ENCODE measurements at places on chromosomes 5 and 9.

DNA sequence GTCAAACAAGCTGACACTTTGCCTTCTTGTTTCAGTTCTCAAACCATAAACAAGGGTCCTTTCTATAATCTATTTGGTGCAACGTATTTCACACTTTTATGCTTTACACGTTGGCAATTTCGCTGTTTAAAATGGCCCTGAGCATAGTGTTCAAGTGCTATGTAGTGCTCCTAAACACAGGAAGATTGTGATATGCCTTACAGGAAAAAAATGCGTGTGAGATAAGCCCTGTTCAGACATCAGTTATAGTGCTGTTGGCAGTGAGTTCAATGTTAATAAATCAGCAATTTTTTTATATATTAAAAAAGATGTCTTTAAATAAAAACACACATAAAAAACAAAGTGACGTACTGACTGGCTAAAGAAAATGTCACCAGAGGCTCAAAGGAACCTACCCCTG lies 23.9 kb downstream of the CLINT1 start:
- H3K27me3 ChIP-seq = no peaks in the 10 kb centered on the region
- no peaks in the 10 kb centered on the region for H3K36me3 ChIP-seq
- no peak for DNase-seq
- H3K4me3 ChIP-seq = no peak overlapping the region

DNA sequence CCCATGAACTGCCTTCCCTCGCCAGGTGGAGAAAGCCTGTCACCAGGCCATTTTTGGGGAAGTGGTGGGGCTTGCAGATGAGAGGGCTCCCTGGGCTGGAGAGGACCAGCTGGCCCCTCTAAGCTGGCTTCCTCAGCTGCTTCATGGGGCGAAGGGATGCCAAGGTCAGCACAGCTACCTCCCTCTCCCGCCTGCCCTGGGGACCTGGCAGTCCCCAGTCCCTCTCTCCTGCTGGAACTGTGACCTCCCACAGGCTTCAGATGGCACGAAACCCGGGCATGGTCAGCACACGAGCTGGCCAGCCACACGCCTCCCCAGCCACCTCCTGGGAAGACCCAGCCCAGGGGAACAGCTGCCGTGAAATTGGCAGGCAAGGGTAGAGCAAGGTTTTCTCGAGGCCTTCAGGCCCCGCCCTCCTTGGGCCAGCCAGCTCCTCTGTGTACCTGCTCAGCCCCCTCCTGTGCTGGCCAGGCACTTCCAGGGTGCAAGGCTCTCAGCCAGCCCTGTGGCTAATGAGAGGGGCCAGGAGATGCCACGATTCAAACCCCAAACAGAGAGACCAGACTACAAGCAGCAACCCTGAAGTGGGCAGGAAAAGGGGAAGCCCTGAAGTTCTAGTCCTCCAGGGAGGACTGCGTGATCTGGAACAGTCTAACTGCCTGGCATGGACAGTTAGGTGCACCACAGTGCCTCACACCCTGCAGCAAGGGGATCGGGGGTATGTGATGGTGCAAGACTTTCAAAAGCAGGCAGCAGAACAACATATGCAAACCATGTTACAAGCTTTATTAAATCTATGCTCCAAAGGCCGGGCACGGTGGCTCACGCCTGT lies 12.9 kb downstream of the PLPP7 start:
- DNase-seq = no peak
- no peaks in the 10 kb centered on the region for H3K4me1 ChIP-seq
- no peaks in the 10 kb centered on the region for H3K36me3 ChIP-seq
- no peak overlapping the region for H3K4me3 ChIP-seq

DNA sequence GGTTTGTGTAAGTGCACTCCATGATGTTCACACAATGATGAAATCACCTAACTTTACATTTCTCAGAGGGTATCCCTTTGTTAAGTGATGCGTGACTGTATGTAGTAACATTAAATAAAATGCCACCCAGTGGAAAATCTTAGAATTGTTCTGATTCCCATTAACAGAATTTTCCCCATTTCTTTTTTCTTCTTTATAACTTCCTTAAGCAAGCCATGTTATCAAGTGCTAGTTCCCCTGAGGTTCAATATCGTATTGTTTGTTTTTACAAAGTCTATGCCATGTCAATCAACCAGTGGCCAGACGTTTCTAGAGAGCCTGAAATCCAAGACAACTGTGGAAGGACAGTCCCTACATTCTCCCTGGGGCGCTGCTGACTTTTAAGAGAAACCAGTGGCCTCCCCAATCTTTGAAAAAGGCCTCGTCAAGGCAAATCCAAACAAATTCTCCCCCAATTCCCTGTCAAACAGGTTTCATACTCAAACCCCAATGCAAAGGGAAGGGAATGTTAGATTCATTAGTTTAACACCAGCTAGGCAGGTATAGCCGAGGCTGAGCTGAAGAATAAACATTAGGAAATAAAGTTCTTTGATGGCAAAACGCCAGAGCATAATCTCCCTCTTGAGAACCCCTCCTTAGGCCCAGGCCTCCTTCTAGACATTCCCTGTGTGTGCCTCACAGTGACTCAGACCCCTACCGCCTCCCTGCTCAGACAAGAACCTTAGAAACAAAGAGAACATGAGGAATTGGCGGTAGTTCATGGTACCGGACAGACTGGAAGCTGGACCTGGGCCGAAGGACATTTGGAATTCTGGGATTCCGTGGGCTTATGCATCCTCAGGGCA lies 198.7 kb downstream of the GNA14 start:
- H3K36me3 ChIP-seq = no peaks in the 10 kb centered on the region
- H3K4me1 ChIP-seq = no peaks in the 10 kb centered on the region
- no peak overlapping the region for H3K27ac ChIP-seq
- DNase-seq = no peak

DNA sequence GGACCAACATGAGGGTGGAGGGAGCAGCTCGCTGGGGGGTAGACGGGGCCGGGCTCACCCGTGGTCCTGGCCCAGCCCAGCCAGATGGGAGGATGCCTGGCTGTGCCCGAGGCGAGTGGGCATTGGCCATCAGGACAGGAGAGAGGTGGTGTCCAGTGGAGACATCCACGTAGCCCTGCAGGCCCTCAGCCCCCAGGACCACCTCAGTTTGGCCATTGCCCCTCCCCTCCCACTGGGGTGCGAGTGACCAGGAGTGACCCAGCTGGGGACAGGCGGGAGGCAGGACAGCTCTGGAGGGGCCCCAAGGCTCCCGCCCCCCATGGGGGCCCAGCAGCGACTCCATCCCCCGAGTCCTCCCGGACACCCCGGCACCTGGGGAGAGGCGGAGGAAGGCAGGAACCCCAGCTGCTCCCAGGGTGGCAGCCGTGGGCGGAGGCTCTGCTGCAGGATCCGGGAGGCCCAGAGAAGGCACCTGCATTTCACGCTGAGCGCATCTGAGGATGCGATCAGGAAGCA lies 8.3 kb downstream of the NOXA1 start:
- peaks cover 19% of the 10 kb centered on the region for H3K27me3 ChIP-seq
- H3K27ac ChIP-seq = no peak overlapping the region
- H3K4me1 ChIP-seq = peaks cover 22% of the 10 kb centered on the region
- no peaks in the 10 kb centered on the region for H3K36me3 ChIP-seq
- DNase-seq = peak; percentile 65

GRCh38 chr5:169808118-169808581 lies 171.1 kb downstream of the DOCK2 start:
- H3K4me3 ChIP-seq = no peak overlapping the region
- H3K4me1 ChIP-seq = peaks cover 7% of the 10 kb centered on the region
- no peaks in the 10 kb centered on the region for H3K27me3 ChIP-seq
- DNase-seq = no peak

DNA sequence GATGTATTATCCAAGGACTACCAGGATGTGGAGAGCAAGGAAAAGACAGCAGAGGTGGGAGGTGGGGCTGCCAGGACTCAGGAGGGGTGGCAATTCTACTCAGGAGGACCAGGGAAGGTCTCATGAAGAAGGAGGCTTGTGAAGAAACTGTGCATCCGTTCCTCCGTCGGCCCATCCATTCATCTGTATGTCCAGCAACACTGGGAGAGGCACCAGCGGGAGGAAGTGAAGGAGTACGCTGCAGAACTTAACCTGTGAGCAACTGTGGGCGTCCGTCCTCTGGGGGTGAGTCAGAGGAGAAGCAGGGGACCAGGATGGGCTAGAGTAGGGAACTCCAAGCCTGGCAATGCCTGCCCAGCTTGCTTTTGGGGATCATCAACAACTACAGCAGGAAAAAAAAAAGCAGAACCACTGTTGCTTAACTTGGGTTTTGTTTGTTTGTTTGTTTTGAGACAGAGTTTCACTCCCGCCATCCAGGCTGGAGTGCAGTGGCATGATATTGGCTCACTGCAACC lies 47.3 kb upstream of the NEURL1B start:
- DNase-seq = no peak
- no peaks in the 10 kb centered on the region for H3K36me3 ChIP-seq
- H3K27me3 ChIP-seq = peaks cover 9% of the 10 kb centered on the region
- H3K4me1 ChIP-seq = no peaks in the 10 kb centered on the region

GRCh38 chr9:83155733-83156132 lies 92.8 kb upstream of the RASEF start:
- DNase-seq = no peak
- no peaks in the 10 kb centered on the region for H3K4me1 ChIP-seq
- H3K36me3 ChIP-seq = no peaks in the 10 kb centered on the region
- no peak overlapping the region for H3K27ac ChIP-seq
- H3K27me3 ChIP-seq = no peaks in the 10 kb centered on the region

DNA sequence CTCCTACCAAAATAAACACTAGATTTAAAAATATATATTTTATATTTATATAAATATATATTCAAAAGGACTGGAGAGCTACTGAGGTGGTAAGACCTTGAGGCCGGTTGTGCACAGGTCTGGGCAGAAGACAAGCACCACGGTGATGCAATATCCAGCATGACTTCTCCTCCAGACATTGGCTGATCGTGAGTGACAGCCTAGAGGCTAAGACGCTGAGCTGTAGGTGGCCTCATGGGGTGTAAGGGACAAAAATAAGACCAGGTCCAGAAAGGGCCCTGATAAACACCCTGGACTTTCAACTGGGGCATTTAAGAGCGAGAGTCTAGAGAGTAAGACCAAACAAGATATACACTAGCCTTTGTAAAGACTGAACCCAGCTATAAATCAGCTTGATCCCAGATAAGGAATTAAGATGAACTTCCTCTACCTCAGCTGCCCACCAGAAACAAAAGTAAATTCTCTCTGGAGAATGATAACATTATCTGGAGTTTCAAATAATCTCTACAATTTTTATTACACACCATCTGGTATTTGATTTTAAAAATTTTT lies 14.2 kb upstream of the C5orf47 start:
- H3K27ac ChIP-seq = no peak overlapping the region
- DNase-seq = no peak
- H3K4me1 ChIP-seq = peaks cover 15% of the 10 kb centered on the region
- no peaks in the 10 kb centered on the region for H3K36me3 ChIP-seq
- H3K4me3 ChIP-seq = no peak overlapping the region
